HFF-Myc (cell line): ENCODE measurements at places on chromosomes 3 and 15.

- peak; percentile 50 for DNase-seq
Observed at GRCh38 chr3:157794771-157795170, 291.6 kb upstream of the VEPH1 start.

GRCh38 chr15:41396111-41396510 is 6.2 kb downstream of the NDUFAF1 start:
- DNase-seq = no peak

- DNase-seq = no peak
Observed at GRCh38 chr3:134302674-134303073, 52.0 kb upstream of the RYK start.

GRCh38 chr3:20543535-20544226 is 357.7 kb upstream of the SGO1 start:
- DNase-seq = no peak

- DNase-seq = no peak
Observed at GRCh38 chr3:130546920-130547679, 30.1 kb downstream of the COL6A6 start.

DNA sequence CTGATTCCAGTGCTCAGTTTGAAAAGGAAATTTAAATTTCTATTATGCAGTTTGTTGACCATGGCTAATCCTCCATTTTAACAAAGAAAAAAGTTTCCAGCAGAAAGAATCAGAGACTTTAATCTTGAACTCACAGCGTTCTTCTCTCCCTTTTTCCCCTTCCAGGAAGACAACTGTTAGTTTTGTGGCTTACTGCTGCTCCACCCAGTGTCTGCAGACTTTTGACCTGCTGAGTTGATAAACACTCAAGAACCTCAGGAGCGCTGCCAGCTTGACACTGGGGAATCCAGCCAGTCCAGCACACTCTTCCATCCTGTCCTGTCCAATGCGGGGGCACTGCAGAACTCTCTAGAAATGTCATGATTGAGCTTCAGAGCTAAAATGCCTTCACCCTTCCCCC is 134.6 kb downstream of the LRRC28 start:
- no peak for DNase-seq

DNA sequence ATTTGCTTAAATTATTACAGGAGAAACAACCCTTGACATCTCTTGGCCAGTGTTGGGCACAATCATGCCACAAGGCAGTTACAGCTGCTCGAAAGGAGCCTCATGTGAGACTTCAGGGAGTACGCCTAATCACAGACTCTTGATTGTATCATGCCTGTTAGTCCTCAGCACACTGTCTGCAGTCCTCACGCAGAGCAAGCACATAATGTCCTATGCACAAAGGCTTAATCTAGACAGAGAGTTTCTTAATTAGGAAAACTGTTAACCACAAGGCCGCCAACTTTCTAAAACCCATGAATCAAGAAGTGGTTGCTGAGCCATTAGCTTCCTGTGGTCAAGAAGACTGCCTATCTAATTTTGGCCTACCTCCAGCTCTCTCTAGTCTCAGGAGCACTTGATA is 172.0 kb downstream of the UNC13C start:
- DNase-seq = no peak

DNA sequence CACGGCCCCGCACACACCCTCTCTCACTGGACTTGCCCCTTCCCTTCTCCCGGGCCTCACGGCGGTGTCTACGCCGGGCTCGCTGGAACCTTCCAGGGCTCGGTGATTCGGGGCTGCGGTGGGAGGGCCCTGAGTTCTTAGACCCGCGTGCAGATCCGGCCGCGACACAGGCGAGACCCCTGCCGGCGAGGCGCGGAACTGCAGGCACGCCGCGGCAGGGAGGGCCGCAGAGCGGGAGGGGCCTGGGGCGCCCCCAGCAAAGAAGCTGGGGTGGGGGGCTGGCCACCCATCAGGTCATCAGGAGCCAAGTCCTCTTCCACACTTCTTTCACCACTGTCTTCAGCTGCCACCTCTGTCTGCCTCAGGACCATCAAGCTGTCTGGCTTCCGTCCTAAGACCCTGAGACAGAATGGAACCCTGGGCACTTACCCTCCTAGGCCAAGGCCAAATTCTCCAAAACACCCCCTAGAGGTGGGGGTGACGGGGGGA is 164.5 kb downstream of the XXYLT1 start:
- DNase-seq = no peak
